NCI-H1436 treated with DMSO at 0.1 percent for 48 hours (cell line): ENCODE measurements at places on chromosomes 3 and 15.

DNA sequence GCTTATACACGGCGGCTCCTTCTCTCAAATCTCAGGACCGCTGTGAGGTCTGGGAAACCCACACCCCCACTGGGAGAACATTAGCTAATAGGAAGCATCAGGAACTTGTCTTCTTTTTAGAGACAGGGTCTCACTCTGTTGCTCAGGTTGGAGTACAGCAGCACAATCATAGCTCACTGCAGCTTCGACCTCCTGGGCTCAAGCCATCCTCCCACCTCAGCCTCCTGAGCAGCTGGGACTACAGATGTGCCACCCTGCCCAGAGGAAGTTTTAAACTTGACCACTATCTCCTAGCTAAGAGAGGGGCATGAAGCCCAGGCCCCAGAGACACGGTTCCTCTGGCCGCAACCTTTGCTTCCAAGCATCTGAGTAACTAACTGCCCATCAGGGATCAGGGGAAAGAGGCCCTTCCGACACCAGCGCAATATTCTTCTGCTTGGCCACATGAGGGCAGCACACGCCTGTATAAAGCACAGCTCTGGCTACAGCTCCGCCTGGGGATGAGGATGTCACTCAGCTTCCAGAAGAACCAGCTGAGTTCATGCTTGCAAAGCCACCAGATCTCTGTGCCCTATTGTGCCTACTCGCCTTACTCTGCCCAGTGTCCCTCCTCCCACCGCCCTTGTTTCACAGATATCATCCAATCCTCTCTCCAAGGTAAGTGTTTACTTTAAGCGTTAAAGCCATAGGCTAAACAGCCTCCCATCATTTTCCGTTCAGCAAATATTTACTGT, 57.6 kb upstream of the SLC6A11 start:
- no peak for DNase-seq

- peak; percentile 87 for DNase-seq
These were observed 179.6 kb downstream of the EPHB1 start for GRCh38 chr3:134974624-134975023.

- DNase-seq = no peak
These were observed 46.4 kb downstream of the MORC1 start for GRCh38 chr3:109071350-109072142.

- no peak for DNase-seq
These were observed 27.1 kb upstream of the ACKR4 start for GRCh38 chr3:132570016-132570415.

- DNase-seq = no peak
These were observed 78.7 kb upstream of the ETV5 start for GRCh38 chr3:186187401-186188275.

DNA sequence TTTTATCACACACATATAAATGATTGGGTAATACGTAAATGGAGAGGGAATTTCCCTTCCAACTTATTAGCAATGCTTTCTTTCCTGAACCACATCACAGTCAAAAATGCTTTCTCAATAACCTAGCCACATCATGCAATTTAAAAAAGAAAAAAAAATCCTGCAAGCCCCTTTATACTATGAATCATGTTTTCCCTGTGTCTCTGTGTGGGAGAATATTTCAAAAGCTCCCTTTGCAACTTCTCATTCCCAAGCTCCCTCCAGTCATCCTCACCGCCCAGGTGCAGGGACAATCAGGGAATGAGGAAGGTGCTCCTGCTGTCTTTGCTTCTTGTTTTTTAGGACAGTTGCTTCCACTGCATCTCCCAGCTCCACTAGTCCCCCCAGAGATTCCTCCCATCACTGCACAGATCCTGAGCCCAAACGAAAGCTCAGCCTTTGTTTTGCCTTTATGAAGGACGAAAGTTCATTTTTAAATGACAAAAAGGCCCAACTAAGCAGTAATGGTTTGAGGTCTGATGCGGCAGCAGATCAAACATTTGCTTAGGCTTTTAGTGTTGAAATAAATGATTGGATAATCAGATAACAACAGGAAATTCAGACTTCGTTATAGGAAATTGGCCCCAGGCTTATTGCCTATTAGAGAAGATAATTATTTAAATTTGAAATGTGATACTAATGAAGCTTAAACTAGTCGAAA, 47.8 kb upstream of the ADGRG7 start:
- DNase-seq = no peak

DNA sequence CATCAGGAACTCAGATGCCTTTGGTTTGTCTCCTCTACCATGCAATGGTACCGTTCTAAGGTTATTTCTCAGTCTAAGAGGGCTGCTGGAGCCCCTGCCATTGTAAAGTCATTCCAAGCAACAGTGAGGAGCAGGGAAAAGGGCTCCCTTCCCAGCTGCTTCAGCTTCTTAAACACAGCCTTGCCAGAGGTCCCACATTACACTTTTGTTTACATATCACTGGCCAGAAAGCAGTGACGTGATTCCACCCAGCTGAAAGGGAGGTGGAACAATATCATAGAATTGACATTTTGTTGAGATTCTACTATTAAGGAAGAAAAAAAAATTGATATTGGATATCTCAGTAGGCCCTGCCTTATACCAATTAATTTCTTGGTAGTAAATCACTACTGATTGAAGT, 194.6 kb downstream of the SUCLG2 start:
- DNase-seq = no peak

GRCh38 chr3:68878322-68878721, 54.0 kb downstream of the TAFA4 start:
- DNase-seq = no peak

DNA sequence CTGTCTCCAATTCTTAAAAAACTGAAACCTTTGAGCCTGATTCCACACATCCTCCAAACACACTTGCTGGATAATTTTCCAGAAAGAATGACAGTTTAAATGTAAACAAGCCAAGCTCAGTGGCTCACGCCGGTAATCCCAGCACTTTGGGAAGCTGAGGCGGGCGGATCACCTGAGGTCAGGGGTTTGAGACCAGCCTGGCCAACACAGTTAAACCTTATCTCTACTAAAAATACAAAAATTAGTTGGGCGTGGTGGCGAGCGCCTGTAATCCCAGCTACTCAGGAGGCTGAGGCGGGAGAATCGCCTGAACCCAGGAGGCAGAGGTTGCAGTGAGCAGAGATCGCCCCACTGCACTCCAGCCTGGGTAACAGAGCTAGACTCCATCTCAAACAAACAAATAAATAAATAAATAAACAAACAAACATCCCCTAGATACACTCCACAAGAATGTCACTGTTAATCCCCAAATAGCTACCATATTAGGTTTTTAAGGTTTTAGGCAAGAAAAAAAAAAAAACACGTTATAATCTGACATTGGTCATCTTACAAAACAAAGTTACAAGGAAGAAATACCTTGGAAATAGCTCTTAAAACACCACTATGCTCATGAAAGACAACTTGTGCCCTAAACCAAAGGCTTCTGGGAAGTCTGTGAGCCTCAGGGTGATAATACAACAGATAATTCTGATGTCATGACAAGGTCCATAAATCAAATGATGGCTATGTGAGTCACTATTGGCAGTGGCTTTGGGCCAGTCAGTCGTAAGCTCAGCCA, 13.2 kb downstream of the TNIK start:
- DNase-seq = no peak

DNA sequence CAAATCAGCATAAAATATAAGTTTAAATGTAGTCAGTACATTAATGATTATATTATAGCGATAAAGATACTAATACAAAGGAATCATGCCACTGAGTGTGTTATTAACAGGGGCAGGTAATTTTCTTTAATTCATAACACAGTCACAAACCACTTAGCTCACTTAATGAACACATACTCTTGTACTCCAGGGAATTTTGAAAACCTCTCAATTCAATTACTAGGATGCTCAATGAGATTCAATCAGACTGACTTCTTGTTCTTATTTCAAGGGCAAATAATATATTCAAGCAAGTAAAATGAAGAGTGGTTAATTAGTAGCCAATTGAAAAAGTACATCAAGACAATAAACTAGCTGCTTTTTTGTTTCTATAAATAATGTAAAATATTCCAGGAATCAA, 5.8 kb upstream of the SUCNR1 start:
- peak; percentile 77 for DNase-seq

- no peak for DNase-seq
These were observed 60.1 kb downstream of the DCLK3 start for GRCh38 chr3:36704280-36704679.

GRCh38 chr15:51223771-51224229, 114.6 kb downstream of the CYP19A1 start:
- no peak for DNase-seq

GRCh38 chr3:102733791-102734563, 299.2 kb downstream of the ZPLD1 start:
- DNase-seq = no peak

DNA sequence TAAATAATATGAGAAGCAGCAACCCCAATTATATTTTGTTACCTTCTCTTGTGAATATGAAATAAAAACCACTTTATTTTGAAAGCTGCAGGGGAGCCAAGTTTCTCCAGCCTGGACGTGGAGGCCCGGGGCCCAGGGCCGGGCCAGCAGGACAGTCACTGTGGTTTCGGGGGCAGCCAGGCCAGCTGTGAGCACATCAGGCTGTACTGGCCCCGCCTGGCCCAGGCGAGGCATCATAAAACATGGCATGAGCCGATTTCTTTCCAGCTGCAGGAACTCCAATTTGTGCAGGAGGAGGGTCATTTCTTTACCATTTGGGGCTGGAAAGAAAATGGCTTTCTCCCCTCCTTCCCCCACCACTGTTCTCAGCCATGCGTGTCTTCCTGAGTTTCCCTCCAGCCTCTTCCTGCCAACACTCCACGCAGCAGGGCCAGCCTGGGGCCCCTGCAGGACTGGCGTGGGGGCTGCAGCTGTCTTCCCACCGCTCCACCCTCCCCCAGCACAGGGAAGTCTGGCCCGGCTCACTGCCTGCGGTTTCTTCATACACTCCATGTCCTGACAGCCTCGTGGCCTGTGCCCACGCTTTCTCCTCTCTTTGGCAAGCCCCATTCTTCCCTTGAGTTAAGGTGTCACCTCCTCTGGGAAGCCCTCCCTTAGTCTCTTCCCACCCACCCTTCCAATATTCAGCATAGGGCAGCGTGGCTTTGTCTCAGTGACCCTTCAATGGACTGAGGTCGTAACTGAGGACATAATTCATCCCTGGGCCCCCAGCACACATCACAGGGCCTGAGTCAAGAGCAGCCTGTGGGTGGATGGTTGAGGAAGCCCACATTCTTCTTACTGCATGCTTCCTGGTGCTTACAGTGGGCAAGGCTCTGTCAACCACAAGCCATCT, 135.8 kb downstream of the CHSY1 start:
- DNase-seq = no peak

GRCh38 chr3:107992976-107993684, 97.7 kb downstream of the CD47 start:
- DNase-seq = no peak

DNA sequence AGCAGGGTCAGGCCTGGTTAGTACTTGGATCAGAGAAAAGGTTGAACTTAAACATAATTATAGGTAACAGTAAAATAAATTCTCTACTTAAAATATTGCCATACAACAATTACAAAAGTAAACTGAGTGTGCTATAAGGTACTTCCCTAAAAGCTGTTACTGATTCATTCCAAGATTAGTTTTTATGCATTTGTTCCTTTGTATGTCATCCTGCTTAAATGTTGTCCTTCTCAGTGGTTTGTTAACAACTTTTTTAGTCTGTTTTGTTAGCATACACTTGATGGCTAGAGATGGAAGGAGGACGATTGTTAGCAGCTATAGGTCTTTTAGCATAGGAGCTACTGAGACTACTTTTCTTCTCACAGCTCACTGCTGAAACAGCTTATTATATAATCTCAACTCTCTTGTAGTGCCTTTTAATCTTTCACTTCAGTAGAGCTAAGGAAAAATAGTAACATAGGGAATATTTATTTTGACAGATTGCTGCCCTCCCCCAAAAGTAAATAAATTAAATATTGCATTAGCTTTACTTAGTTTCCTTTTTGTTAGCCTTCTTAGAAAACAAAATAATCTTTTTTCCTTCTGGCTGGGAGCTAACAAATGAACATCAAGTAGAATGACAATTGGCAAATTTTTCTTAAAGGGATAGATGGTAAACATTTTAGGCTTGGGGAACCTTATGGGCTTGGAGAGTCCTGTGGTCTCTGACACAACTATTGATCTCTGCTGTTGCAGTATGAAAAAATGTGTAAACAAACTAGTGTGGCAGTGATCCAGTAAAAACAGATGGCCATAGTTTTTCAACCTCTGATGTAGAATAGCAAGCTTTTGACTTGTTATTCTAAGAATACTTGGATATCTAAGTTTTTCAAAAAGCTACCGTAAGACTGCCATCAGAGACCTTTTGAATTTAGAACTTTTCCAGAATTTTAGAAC, 39.5 kb downstream of the USP8 start:
- no peak for DNase-seq

GRCh38 chr3:136731274-136731884, 20.8 kb downstream of the STAG1 start:
- no peak for DNase-seq

GRCh38 chr3:18529631-18530030, 104.5 kb upstream of the SATB1 start:
- DNase-seq = no peak

DNA sequence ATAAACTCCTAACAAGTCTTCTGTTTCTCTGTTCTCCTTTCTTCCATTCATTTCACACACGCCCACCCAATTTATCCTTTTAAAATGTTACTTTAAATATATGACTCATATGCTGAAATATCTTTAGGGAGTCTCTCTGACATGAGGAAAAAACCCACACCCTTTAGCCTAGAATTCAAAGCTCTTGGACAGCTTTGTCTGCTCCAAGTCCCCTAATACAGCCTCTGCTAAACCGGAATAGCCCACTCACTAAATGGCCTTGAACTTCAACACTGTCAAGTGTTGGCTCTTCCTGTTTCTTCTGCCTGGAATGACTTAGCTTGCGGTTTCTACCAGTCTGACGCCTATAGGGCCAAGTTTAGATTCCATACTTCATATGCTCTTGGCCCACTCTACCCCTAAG, 3.3 kb upstream of the CD96 start:
- DNase-seq = no peak

DNA sequence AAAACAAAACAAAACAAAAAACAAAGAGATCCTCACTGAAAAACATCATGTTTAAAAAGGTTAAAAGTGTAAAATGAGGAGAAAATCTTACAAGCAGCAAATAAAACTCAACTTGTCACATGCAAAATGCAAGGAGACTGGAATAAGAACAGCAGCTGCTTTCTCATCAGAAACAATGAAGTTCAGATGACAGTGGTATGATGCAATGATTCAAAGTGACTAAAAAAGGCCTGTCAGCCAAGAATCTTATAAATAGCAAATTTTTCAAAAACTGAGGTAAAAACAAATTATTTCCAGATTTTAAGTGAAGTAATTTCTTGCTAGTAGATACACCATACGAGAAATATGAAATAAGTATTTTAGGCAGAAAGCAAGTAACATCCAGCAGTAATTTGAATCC, 68.6 kb upstream of the EPHA3 start:
- DNase-seq = no peak

- no peak for DNase-seq
These were observed 4.7 kb downstream of the ABHD5 start for GRCh38 chr3:43695443-43695842.

GRCh38 chr3:179168918-179169317, 20.8 kb downstream of the PIK3CA start:
- no peak for DNase-seq
